GM12865 (cell line): ENCODE measurements at places on chromosomes 2 and 18.
A peak's percentile ranks its signal among the peaks of the same experiment; 100 is the strongest.

DNA sequence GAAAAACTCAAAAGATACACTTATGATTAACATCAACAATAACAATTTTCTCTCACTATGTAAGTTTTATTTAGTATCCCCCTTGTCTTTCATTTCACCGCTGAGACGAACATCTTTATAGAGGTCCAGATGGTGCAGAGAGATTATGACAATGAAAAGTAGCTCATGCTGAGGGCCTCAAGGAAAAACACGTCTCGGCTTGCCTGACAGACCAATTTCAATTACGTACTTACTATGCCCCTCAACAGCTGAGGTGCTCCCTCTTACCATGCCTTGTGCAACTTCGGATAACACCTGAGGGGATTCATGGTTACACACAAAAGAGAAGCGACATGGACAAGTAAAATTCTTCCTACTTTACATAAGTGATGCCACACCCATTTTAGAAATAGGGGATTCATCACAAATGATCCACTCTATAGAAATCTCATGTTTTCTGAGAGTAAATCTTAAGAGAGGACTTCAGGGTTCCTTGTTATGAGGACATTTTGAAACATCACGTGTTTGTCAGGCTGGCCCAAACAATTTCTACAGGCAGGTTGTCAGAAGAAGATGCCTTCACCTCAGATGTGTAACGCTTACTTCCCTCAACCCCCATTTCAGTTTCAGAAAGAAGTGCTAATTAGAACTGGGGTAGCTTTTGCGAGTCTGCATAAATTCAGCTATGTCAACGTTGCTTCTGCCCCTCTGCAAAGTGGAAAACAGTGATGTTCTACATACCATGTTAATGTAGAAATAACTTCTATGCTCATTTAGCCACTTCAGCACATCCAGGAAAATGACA, 191.4 kb downstream of the NRXN1 start:
- no peak for DNase-seq

DNA sequence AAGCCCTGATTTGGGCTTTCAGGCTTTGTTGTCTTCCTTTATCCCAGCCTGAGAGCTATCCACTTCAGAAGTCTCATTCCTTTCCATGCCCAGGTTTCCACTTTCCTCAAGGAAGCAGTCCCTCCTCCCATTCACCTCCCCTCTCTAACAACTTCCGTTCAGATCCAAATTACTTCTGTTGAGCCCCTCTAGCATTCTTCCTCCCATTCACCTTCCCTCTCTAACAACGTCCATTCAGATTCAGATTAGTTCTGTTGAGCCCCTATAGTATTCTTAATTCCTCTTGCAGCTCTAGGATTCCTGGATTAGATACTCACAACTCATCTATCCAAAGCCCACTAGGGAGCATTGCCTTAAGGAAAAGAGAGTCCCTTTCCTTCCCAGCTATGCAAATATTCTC, 216.8 kb downstream of the RAD51AP2 start:
- no peak for DNase-seq

GRCh38 chr2:127321303-127321702, 27.4 kb upstream of the ERCC3 start:
- no peak for DNase-seq

DNA sequence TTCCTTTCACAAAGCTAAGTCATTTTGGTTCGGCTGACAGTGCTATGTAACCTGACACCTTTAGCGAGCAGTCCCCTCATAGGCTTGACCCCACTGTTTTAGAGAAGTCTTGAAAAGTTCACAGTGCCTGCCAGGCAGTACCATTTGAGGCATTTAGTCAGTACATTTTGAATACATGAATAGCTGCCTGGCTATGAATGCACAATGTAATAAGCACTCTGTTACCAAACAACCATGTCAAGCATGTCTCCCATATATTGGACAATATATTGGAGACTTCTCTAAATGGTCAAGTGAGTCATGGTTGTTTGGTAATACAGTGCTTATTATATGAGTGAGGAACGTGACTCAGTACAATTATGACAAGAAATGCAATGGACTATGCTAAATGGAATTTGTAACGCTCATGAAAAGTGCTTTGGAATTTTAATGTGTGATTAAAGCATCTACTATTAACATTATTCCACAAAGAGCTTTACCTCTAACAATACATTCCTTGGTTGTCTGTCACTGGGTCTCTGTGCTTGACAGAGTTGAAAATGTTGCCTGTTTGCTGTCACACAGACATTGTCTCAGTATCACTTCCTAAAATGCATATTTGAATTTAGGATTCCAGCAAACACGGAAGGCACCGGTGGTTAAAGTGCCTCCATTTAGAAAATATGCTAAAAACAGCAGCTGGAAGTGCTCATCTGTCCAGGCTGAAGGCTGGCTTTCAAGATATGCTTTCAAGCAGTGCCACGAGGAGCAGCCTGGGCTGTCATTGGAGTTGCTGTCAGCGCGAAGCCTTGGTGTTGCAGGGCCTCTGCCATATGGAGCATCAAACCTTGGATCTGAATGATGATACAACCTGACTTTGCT, 458.6 kb downstream of the FBXO15 start:
- DNase-seq, result peak; percentile 18

DNA sequence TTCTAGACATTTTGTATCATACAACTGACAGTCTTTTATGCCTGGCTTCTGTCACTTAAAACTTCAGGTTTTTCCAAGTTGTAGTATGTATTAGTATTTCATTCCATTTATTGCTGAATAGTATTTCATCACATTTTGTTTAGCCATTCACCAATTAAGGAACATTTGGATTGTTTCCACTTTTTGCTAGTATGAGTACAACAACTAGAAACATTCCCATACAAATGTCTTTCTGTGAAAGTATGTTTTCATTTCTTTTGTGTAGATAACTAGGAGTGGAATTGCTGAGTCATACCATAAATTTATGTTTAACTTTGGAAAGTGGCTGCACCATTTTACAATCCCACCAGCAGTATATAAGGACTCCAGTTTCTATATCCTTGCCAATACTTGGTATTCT, 135.9 kb downstream of the ATAD2B start:
- no peak for DNase-seq
